ENCODE measurements at places on chromosomes 4 and X.

- DNase-seq, result no peak
Observed at GRCh38 chrX:39212456-39212855, 411.2 kb downstream of the MID1IP1 start.

GRCh38 chrX:5595570-5595969 lies 633.1 kb downstream of the NLGN4X start:
- no peak for DNase-seq

GRCh38 chr4:52659722-52660261 lies 691 bp upstream of the USP46 start:
- DNase-seq, result peak; percentile 8

DNA sequence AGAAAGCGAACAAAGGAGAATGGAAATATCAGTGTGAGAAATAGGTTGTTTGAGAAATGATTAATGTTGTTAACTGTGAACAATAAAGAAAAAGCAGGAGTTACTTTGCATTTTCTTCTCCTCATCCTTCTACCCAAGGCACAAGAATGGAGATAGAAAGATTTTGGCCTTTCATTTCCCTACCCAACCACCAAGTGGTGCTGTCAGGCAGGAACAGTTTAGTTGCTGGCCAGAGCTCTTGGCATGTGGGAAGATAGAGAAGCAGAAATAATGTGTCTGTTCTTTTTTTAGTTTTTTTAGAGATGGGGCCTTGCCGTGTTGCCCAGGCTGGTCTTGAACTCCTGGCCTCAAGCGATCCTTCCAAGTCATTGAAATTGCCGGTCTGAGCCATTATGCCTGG lies 12.8 kb downstream of the HOPX start:
- DNase-seq, result no peak

- DNase-seq, result no peak
Observed at GRCh38 chr4:86554646-86555045, 39.5 kb upstream of the PTPN13 start.

Measured in stimulated activated effector memory CD8-positive, alpha-beta T cell treated with anti-CD3 and anti-CD28 coated beads, Interleukin-12 subunit alpha, Interleukin-12 subunit beta, amount 100 ng/mL, for 72 hours (primary cell).